ENCODE measurements at places on chromosomes 3 and 15.
A peak's percentile ranks its signal among the peaks of the same experiment; 100 is the strongest.

- no peak for DNase-seq
Observed at GRCh38 chr3:50303013-50303815, at the start of gene HYAL1. Gene HYAL1 (minus strand): TSS chr3:50303574. CDS start chr3:50302956, 618 bp downstream.

DNA sequence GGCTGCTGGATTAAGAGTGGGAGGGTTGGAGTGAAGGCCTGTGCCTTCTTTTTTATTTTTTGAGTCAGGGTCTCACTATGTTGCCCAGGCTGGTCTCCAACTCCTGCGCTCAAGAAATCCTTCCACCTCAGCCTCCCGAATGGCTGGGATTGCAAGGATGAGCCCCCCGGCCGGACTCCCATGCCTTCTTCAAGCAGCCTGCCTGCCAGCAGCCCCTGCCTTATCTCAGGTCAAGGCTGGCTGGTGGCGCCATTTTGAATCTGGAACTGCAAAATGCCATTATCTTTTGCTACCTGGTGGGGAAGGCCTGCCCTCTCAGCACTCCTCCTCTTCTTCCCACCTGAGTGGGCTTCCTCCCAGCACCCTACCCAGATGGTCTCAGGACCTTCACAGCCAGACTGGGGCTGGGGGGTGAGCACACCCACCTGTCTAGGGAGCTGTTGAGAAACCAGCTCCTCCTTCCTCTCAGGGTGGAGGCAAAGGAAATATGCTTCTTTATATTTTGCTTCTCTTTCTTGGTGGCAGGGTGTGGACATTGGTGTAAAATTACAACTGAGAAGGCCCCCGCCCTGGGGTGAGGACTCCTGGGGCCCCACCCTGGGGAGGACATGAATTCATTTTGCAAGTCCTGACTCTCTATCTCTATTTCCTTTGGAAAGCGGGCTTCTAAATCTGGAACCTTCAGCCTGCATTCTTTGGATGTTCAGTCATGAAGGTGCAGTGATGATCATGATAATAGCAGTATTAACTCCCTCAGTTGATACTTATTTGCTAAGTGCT, 7.7 kb upstream of the FLNB start:
- no peak for DNase-seq

DNA sequence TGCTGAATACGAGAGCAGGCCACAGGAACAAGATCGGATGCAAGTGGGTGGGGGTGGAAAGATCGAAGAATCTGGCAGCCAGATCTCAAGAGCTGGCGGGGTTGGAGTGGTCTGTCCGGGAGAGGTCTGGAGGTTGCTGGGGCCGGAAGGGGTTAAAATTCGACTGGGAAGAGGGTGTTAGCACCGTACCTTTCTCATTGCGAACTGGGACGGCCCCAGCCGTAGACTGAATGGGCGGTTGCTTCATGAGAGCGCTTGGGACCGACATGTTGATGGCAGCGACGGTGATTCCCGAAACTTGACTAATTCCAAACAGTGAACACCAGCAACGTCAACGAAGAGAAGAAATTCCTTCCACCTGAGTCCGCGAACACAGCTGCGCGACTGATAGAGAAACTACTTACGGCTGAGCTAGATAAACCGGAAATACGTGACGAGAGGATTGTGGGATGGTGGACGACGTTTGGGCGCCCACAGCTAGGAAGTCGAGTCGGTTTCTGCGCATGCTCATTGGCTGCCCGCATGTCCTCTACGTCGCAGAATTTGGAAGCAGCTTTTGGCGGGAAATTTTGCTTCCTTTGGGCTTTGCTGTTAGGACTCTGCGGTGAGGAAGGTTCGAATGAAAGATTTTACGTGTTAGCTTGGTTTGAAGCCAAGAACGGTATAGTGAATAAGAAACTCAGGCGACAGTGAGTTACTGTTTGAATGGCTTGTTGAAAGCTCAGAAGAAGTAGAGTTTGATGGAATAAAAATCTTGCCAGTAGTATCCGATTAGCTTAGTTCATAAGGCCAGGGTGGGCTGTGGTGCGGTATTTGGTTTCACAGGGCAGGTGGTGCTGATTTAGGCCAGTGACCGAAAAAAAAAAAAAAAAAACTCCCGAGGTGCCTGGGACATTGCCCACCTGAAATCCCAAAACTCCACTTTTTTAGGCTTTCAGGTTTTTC, at the start of gene MFAP1:
MFAP1 (minus strand) TSS at position 389 of the 945 bp plus-strand sequence; CDS start at position 268, 121 bp downstream.
- peak; percentile 97 for DNase-seq

DNA sequence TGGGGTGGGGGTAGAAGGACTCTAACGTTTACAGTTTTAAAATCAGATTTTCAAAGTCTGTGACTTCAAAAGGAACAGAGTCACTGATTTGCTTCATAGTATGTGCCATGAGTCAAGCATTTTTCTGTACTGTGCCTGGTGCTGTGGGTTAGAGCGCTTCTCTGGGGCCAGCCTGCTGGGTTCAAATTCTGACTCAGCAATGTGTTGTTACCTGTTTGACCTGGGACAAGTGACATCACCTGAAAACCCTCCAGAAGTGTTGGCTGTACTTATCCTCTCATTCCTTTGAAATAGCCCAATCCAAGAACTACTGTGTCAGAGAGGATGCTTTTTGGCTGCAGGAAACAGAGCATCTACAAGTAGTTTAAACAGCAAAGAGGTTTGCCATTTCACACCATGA, 101.7 kb downstream of the LSM3 start:
- no peak for DNase-seq

DNA sequence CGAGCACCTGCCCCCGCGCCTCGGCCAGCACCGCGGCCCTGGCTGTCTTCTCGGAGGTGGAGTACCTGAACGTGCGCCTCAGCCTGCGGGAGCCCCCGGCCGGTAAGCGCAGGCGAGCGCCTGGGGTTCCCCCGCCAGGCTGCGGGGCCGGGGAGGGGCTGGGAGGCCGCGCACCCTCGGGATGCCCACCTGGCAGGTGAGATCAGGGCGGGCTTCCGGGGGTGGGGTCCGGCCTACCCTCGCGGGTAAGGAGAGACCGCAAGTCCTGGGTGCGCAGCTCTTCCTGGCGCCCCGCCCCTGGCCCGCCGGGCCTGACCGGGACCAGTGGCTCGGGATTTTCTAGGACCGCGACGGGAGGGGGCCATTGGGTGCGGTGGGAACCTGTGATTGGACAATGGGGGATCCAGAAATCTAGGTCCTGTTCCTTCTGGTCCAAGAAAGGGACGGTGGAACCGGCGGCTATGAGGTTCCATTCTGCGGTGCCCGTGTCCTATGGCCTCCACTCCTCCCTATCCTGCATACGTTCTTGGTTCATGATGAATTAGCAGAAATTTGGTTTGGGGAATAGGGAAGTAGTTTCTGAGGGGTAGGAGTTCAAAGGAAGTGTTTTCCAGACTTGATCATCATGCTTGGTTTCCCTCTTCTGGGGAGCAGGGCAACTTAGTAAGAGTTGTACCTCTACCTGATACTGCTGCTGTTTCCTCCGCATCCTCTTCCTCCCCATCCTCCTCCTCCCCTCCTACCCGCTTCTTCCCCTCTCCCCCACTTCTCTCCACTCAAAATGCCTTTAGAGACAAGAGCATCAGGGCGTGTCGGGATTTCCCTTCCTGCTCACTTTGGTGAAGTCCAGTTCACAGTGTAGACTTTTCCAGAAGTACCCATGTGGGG, 808 bp downstream of the ARRDC4 start:
- DNase-seq = peak; percentile 25

- peak; percentile 47 for DNase-seq
Observed at GRCh38 chr15:31338879-31339557, 12.4 kb downstream of the KLF13 start.

DNA sequence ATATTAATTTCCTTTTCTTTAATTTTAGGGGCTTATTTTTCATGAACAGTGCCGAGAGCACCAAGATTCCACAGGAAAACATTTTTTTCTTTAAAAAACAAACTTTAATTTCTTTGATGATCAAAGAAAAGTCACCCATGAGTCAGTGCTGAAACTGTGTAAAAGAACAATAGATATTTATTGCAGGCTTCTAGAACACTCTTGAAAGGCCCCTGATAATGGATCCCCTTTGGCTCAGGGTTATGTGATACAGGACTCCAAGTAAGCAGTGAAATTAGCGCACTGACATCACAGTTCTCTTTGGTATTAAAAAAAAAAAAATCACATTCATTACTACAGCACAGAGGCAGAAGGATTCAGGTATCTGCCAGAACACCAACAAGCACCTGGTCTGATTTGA, 66.1 kb upstream of the MYZAP start:
- no peak for DNase-seq

DNA sequence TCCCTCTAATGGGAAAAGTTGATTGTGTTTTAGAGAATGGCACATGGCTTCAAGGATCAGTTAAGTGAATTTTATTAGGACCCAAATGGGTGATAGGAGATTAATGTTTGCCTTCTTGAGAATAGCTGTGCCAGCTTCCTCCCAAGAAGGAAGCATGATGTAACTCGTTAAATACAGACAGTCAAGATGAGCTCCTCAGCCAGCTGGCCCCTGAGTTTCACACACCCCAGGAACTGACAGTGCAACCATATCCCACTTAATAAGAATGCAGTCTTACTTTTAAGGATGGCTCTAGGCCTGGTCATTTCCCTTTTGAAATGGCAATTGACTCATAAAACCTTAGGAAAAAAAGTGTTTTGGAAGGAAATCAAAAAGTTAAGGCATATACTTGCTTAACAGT, 472.8 kb upstream of the KCNMB2 start:
- no peak for DNase-seq

- no peak for DNase-seq
Observed at GRCh38 chr3:196971094-196971698, 2.6 kb upstream of the PIGZ start.

DNA sequence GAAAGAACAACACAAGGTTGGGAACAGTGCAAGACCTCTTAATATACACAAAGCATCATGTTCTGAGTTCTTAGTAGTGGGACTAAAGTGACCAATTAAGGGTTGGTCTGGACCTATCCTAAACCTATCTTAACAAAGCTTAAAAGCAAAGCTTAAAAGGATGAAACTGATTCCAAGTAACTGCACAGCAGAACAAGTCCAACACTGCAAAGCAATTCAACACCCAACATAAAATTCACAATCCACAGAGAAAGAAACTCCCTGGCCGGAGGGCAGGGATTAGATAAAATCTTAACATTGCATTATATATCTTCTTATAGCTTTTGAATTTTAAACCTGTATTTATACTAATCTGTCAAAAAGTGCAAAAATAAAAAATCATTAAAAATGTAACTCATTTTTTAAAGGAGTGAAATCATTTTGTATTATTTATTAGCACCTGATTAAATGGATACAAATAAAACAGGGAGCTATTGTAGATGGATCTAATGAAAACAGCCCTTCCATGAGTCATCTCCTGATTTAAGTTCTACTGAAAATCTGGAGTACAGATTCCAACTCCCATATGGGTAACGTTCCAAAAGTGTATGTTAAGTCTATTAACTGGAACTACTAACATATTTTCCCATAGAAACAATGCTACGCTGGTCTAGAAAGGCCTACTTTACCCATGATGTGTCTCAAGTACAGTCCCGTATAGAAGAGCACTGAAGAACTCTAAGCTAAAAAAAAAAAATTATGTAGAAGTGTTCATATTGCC, 34.9 kb downstream of the PIK3R4 start:
- no peak for DNase-seq

DNA sequence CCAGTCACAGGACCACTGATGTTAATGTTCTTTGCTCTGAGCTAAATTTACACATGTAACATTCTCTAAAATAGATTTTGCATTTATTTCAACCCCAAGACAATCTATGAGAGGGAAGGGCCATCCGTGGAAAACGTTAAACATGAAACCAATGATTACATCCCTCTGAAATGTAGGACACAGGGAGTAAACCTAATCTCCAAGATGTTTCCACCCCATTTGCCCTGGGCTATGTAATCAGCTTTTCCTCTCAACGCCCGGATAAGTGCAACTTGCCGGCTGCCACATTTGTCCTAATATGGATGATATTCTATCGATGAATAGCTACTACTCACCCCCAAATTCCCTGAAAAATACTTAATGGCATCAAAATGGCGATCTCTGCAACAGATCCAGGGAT, 6.4 kb upstream of the FMN1 start:
- DNase-seq = no peak

- DNase-seq = peak; percentile 52
Observed at GRCh38 chr3:39189959-39190269, 2.5 kb downstream of the XIRP1 start.

- no peak for DNase-seq
Observed at GRCh38 chr15:70201425-70201775, 103.7 kb upstream of the TLE3 start.

GRCh38 chr3:155778462-155778861, 27.6 kb downstream of the C3orf33 start:
- no peak for DNase-seq

GRCh38 chr3:183400352-183400751, 28.1 kb downstream of the MCF2L2 start:
- no peak for DNase-seq

GRCh38 chr3:39765575-39765974, 43.8 kb upstream of the MYRIP start:
- DNase-seq = no peak

- peak; percentile 42 for DNase-seq
Observed at GRCh38 chr3:16516695-16517481, 3.4 kb upstream of the RFTN1 start.

DNA sequence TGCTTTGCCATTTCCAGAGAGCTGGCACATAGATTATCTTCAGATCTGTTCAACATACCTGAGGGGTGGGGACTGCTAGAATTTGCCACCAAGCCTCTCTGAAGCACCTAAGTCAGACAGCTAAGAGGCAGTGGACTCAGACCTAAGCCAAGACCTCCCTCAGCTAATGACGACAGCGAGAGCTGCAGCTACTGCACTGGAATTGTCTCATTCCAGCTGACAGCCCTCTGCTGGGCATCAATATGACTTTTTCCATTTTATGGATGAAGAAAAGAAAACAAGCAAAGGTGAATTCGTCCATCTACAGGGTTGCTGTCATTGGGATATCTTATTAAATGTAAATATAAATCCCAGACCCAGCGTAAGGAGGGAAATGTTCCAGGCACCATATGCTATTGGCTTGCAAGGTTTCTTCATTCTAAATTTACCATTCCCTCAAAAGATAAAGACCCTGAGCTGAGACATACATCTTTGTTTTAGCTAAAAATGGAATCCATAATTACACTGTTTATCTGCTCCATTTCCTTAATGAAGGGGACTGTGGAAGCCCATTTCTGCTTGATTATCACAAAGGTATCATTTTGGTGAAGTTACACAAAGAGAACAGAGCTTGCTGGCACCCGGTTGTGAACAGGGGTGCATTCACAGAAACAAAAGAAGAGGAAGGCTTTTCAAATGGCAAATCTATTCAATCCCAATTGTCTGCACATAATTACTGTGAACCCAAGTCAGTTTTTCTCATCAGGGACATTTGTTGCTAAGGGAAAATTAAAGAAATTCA, 85.5 kb upstream of the LRTM1 start:
- no peak for DNase-seq

DNA sequence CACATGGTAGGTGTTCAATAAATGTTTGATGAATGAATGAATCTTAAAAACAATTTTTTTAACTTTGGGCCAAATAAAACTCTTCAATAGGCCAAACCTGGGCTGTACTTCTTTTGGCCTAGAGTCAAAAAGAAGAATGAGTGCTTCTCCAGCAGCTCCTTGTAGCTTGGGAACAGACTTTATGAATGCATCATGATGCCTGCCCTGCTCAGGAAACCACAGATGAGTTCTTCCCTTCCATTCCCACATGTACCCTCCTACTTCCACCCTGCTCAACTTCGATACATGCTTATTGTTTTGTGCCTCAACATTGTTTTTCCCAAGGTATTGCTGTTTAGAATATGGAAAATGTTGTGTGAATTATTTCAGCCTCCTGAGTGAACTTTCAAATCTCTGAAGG, 87.0 kb downstream of the FILIP1L start:
- DNase-seq = no peak
